ENCODE measurements at places on chromosomes 16 and 17. TPM values are rescaled to one million over a fixed set of nuclear protein-coding genes. Genes with fewer than 3 reads are reported as not detected.

DNA sequence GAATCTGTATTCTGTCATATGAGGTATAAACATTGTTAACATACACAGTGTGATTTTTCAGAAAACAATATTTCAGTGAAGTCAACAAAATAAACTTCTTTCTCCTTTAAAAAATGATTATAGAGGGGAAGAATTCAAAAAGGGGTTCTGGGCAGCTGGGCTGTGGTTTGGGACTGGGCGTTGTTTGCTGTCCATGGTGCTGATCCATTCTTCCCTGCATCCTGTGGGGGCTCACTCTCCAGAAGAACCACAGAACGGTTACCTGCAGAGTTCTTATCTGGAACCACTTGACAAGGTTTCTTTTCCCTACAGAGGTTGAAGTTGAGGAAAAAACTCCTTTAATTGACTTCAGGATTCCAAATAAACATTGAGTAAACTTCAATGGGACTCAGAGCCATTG is 1091.0 kb downstream of the CDH8 start:
- H3K36me3 ChIP-seq, result no peaks in the 10 kb centered on the region
- H3K27me3 ChIP-seq, result no peaks in the 10 kb centered on the region

- H3K4me3 ChIP-seq, result no peak overlapping the region
- H3K36me3 ChIP-seq, result no peaks in the 10 kb centered on the region
- no peak overlapping the region for H3K27ac ChIP-seq
Measured at GRCh38 chr16:85276721-85277120, 164.4 kb upstream of the CIBAR2 start.

- DNase-seq, result peak; percentile 75
- H3K27ac ChIP-seq, result peak overlapping the region; percentile 68
- H3K27me3 ChIP-seq, result no peaks in the 10 kb centered on the region
- no peak overlapping the region for H3K4me3 ChIP-seq
Measured at GRCh38 chr17:35299135-35299534, 56.3 kb downstream of the SLFN5 start.

Gene PYDC1
- total RNA-seq, result not detected

Gene GLP2R
- 3.7 TPM for total RNA-seq

DNA sequence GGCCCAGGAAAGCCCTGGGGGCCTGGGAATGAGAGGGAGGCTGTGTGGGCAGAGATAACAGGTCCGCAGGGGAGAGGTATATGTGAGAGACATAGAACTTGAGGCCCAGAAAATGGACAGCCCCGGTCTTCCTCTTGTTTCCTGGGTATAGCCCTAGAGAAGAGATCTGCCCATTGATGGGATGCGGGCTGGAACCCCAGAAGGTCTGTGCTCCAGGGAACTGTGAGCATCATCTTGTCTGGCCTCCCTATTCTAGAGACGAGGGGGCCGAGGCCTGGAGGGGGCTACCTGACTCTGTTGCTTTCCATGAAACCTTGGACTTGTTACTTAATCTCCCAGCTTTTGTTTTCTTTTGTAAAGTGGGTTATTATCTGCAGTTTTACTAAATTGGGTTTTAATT is 53.9 kb downstream of the NKD1 start:
- H3K27ac ChIP-seq, result no peak overlapping the region
- no peak overlapping the region for H3K4me3 ChIP-seq
- no peak for DNase-seq
- H3K4me1 ChIP-seq, result no peaks in the 10 kb centered on the region
- H3K27me3 ChIP-seq, result no peaks in the 10 kb centered on the region
- no peaks in the 10 kb centered on the region for H3K36me3 ChIP-seq

Gene ZFP3
- 8.8 TPM for total RNA-seq

- no peaks in the 10 kb centered on the region for H3K36me3 ChIP-seq
- DNase-seq, result no peak
- H3K4me3 ChIP-seq, result peak within 1 kb of the TSS; percentile 75
- peak within 1 kb of the TSS; percentile 98 for H3K27ac ChIP-seq
Measured at GRCh38 chr16:2531371-2531695, at the start of gene CEMP1. CEMP1 (minus strand) TSS chr16:2531408; CDS start chr16:2531073, 335 bp downstream.

Gene CLDN7
- total RNA-seq, result 5.4 TPM

DNA sequence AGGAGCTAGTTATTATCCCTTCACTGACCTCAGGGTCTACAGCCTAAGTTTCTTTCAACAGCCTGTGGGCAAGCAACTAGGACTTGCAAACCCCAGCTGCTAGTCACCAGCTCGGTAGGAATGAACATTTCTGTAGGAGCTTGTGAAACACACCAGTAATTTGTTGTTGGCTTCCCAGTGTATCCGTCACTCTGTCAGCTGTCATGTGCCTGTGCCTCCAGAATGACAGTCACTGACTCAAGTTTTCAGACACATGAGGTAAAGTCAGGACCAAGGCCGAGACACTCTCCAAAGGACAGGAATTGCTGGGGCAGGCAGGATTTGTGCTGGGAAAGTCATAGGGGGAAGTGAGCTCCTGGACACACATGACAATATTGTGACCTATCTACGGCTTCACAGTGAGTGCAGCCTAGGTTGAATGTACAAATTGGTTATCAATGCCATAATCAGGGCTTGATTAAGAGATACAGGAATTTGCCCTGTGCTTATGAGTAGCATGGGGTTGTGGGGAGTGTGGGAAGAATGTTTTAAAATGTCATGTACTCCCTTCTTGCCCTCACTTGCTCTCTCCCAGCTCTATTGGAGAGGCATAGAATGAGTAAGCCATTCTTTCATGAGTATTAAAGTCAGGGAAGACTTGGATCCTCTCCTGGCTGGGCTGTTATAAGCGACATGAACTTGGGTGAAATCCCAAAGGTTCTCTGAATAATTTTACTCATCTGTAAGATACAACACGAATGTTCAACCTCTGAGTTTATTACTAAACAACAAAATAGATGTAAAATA is 391.4 kb downstream of the UTP18 start:
- H3K4me1 ChIP-seq, result no peaks in the 10 kb centered on the region
- no peaks in the 10 kb centered on the region for H3K27me3 ChIP-seq

GRCh38 chr16:66365651-66366050 is 840 bp upstream of the CDH5 start:
- no peak overlapping the region for H3K4me3 ChIP-seq
- H3K4me1 ChIP-seq, result peaks cover 15% of the 10 kb centered on the region
- H3K27me3 ChIP-seq, result no peaks in the 10 kb centered on the region
- peak; percentile 56 for DNase-seq
- H3K27ac ChIP-seq, result peak overlapping the region; percentile 82

Measured in breast epithelium (tissue), 4 donors.